ENCODE measurements at places on chromosomes 7 and 10. TPM values are rescaled to one million over a fixed set of nuclear protein-coding genes. Genes with fewer than 3 reads are reported as not detected.
A peak's percentile ranks its signal among the peaks of the same experiment; 100 is the strongest.

DNA sequence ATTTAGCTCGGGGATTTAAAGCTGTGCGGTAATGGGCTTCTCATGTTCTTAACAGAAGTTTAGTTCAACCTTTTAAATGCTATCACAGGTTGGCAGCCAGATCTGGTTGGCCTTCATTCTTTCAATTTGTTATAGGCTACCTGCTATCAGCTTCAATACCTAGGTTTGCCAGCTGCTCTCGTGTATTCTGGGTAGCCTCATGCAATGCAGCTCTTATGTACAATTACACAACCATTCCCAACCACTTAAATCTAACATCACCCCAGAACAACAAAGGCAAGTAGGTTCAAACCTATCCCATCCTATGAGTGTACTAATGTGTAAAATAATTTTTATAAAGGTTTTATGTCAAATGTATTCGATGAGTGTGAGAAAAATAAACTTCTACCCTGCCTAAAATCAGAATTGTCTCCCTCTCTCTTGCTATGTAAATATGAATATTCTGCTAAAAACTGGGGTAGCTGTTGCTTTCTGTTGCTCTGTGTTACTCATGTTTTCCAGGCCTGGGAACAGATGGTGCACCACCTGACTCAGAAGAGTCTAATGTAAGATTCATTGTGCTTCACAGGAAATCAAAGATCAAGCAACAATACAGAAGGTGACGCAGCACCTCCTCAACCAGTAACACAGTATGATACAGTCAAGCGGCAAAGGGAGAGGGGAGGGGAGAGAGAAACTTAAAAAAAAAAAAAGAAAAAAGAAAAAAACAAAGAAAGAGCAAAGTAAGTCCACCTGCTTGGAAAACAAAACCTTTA is 188.6 kb downstream of the ETV1 start:
- H3K4me1 ChIP-seq: no peaks in the 10 kb centered on the region
- no peak for DNase-seq
- no peaks in the 10 kb centered on the region for H3K36me3 ChIP-seq
- no peaks in the 10 kb centered on the region for H3K27me3 ChIP-seq

GRCh38 chr10:96402417-96403305 is 43.9 kb upstream of the OPALIN start:
- no peaks in the 10 kb centered on the region for H3K27me3 ChIP-seq
- H3K4me1 ChIP-seq: no peaks in the 10 kb centered on the region
- no peak overlapping the region for H3K4me3 ChIP-seq
- DNase-seq: no peak

- H3K27me3 ChIP-seq: no peaks in the 10 kb centered on the region
- no peak for DNase-seq
- peak overlapping the region; percentile 89 for H3K27ac ChIP-seq
- H3K36me3 ChIP-seq: no peaks in the 10 kb centered on the region
These were observed 117.8 kb upstream of the ZMIZ1 start for GRCh38 chr10:78950656-78951587.

GRCh38 chr10:51030480-51030879 is 43.8 kb upstream of the PRKG1 start:
- no peaks in the 10 kb centered on the region for H3K4me1 ChIP-seq
- no peaks in the 10 kb centered on the region for H3K27me3 ChIP-seq
- H3K4me3 ChIP-seq: no peak overlapping the region
- no peak for DNase-seq
- H3K36me3 ChIP-seq: no peaks in the 10 kb centered on the region
- H3K27ac ChIP-seq: no peak overlapping the region

GRCh38 chr10:60441515-60441914 is 51.8 kb upstream of the ANK3 start:
- no peaks in the 10 kb centered on the region for H3K36me3 ChIP-seq
- no peak overlapping the region for H3K4me3 ChIP-seq
- H3K27ac ChIP-seq: no peak overlapping the region
- no peaks in the 10 kb centered on the region for H3K4me1 ChIP-seq
- H3K27me3 ChIP-seq: no peaks in the 10 kb centered on the region

DNA sequence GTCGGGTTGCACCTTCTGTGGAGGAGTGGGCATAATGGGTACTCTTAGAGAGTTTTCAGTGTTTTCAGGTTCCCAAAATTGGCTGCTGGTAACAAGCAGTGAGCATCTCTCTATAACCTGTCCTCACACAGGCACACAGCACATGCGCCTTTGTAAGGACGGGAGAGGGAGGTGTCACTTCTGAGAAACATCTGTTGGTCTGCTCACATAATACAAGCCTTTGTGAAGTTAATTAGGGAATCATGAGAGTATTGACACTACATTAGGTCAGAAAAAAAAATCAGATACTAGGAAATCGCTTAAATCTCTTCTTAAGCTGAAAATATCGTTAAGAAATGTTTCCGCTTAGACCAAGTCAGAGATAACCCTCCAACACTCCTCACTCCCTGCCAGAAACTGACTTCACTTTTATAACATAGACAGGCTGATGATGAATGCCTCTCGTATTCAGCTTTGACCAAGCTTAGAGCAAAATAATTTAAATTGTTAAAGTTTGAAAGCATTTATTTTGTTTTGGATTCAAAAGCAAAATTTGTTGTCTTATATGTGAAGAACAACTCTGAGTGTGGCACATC is 769.7 kb downstream of the TNS3 start:
- no peaks in the 10 kb centered on the region for H3K27me3 ChIP-seq
- no peaks in the 10 kb centered on the region for H3K4me1 ChIP-seq
- no peak for DNase-seq

DNA sequence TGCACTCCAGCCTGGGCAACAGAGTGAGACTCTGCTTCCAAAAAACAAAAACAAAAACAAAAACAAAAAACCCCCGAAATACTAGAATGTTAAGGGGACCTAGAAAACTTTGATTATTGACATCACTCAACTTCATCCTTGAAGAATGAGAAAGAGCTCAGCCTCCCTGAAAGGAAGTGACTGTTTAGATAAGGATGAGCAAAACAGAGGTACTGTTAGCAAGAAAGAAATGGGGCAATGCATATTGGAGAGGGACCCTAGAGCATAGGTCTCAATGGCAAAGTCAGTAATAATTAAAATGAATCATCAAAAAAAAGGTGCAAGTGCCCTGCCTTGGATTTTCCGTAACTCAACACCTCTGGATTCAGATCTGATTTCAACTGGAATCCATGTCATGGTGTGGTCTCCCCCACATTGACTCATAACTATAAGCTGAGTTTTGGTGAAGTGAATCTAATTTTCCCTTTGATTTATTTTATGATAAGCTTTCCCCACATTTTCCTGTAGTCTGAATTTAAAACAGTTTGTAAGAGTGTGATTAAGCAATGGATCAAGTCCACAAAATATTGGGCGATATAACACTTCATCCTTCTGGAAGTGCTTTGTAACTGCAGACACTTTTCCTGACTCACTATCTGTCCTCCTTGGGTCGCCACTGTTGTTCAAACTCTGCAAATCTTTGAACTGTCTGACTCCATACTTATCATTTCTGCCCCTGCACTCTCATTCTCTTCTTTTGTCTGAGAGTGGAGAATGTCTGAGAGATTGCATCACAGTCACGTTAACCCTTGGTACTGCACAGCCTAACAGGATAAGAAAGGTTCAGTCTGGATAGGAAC is 224.8 kb upstream of the LYZL1 start:
- no peaks in the 10 kb centered on the region for H3K4me1 ChIP-seq
- no peak for DNase-seq
- no peaks in the 10 kb centered on the region for H3K27me3 ChIP-seq
- no peak overlapping the region for H3K4me3 ChIP-seq

- DNase-seq: no peak
- H3K4me1 ChIP-seq: no peaks in the 10 kb centered on the region
- no peaks in the 10 kb centered on the region for H3K27me3 ChIP-seq
These were observed 8.3 kb downstream of the ALKBH4 start for GRCh38 chr7:102456327-102456726.

DNA sequence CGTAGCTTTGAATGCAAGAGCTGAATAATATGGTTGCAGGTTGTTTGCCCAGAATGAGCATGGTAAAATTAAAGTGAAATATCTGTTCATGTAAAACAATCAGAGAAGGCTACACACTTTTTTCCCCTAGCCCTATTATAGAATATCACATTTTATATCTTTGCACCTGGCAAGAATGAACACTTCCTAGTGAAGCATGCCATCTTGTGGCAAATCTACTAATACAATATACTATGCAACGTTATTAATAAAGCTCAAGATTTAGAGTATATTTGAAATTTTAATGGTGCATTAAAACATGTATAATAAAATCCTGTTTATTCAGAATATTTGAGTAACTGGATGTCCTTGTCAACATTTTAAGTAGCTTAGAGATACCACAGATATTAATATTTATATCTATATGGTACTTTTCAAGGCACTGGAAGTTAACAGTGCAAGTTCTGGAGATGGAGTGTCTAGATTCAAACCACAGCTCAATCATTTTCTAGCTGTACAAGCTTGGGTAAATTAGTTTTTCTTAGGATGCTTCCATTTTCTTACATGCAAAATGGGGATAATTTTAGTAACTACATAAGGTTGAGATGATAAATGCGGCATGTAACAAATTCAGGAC is 643.1 kb upstream of the SEMA3D start:
- H3K36me3 ChIP-seq: no peaks in the 10 kb centered on the region
- H3K27ac ChIP-seq: no peak overlapping the region
- no peaks in the 10 kb centered on the region for H3K27me3 ChIP-seq
- H3K4me1 ChIP-seq: no peaks in the 10 kb centered on the region

GRCh38 chr10:32327364-32327691 is 19.6 kb downstream of the EPC1 start:
- no peak overlapping the region for H3K4me3 ChIP-seq
- peaks cover 49% of the 10 kb centered on the region for H3K4me1 ChIP-seq
- no peak overlapping the region for H3K27ac ChIP-seq
- H3K27me3 ChIP-seq: no peaks in the 10 kb centered on the region
- H3K36me3 ChIP-seq: no peaks in the 10 kb centered on the region

- no peak overlapping the region for H3K27ac ChIP-seq
- no peaks in the 10 kb centered on the region for H3K27me3 ChIP-seq
- no peaks in the 10 kb centered on the region for H3K36me3 ChIP-seq
- H3K4me1 ChIP-seq: peaks cover 9% of the 10 kb centered on the region
- no peak for DNase-seq
These were observed 3.7 kb upstream of the MCU start for GRCh38 chr10:72688208-72688651.

GRCh38 chr10:43254199-43254730 is 12.6 kb downstream of the RASGEF1A start:
- no peaks in the 10 kb centered on the region for H3K27me3 ChIP-seq
- H3K4me1 ChIP-seq: no peaks in the 10 kb centered on the region
- no peak for DNase-seq
- H3K4me3 ChIP-seq: no peak overlapping the region

Gene CFAP70
- total RNA-seq: 2.5 TPM

Gene IGF2BP3
- total RNA-seq: 6.6 TPM

Gene BLNK
- 50.5 TPM for total RNA-seq

Gene BAG3
- 51.6 TPM for total RNA-seq

Gene DDX56
- 34.1 TPM for total RNA-seq

Gene STAG3
- total RNA-seq: 0.40 TPM

Gene TRIM74
- total RNA-seq: not detected

Gene H2BK1
- total RNA-seq: not detected

All from esophagus squamous epithelium (tissue), 5 donors.